ENCODE measurements at places on chromosomes 3 and 15. TPM values are rescaled to one million over a fixed set of nuclear protein-coding genes. Genes with fewer than 3 reads are reported as not detected.

DNA sequence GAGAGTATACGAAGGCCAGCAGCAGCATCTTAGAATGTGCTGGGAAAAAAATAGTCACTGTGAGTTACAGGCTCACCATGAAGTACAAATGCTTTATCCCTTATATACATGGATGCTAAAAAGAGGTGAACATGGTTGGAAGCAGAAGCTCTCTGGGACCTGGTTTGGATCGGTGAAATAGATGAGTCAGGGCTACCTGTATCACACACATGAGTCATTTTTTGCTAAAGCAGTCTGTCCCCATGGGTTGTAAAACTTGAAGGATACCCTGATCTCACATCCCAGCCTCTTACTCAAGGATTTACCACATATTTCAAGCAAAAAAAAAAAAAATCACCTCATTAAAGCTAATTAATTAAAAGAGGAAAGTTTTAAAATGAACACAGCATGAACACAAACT is 6.9 kb upstream of the SERPINI2 start:
- no peaks in the 10 kb centered on the region for H3K27me3 ChIP-seq
- no peaks in the 10 kb centered on the region for H3K36me3 ChIP-seq
- no peak overlapping the region for H3K27ac ChIP-seq
- no peaks in the 10 kb centered on the region for H3K4me1 ChIP-seq

DNA sequence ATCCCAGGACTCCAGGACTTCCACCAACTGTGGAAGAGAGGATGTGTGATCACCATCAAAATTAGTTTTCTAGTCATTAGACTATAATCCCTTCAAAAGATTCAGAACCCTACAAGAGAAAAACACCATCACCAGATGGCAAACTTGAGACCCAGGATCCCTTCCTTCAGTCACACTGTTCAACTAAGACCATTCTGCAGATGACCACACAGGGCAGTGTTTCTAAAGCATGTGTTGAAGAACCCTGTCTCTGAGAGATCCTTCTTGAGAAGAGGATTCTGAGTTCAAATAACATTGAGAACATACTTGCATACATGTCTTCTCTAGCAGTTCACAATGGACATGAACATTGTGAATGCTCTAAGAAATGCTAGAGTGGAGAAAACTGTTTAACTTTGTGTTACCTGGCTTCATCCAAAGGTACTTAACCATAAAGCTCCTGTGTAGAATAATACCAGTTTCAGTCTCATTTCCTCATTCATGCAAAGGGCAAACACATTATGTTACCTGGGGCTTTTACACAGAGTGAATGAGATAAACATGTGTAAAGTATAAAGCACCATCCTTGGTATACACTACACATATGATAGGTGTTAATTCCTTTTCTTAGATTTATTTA is 2.4 kb upstream of the ADGRG7 start:
- no peaks in the 10 kb centered on the region for H3K27me3 ChIP-seq
- DNase-seq, result no peak
- no peaks in the 10 kb centered on the region for H3K36me3 ChIP-seq
- no peak overlapping the region for H3K4me3 ChIP-seq
- H3K4me1 ChIP-seq, result no peaks in the 10 kb centered on the region

The GUCA1C gene
- total RNA-seq, result not detected

DNA sequence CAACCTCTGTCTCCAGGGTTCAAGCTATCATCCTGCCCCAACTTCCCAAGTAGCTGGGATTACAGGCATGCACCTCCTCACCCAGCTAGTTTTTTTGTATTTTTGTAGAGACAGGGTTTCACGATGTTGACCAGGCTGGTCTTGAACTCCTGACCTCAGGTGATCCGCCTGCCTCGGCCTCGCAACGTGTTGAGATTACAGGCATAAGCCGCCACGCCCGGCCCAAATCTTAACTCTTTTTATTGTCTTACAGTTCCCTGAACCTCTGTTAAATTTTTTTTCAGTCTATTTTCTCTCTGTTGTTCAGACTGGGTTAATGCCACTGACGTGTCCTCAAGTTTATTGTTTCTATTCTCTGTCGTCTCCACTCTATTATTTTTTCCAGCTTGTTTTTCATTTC is 115.8 kb upstream of the UBE3A start:
- DNase-seq, result no peak
- no peaks in the 10 kb centered on the region for H3K27me3 ChIP-seq
- no peak overlapping the region for H3K4me3 ChIP-seq

GRCh38 chr3:141425523-141426233 is 57.4 kb downstream of the ZBTB38 start:
- no peak for DNase-seq
- H3K27me3 ChIP-seq, result no peaks in the 10 kb centered on the region
- peaks cover 39% of the 10 kb centered on the region for H3K4me1 ChIP-seq
- H3K4me3 ChIP-seq, result no peak overlapping the region
- peaks cover 4% of the 10 kb centered on the region for H3K36me3 ChIP-seq

GRCh38 chr3:192564611-192565010 is 162.7 kb downstream of the FGF12 start:
- no peak overlapping the region for H3K4me3 ChIP-seq
- no peaks in the 10 kb centered on the region for H3K4me1 ChIP-seq
- H3K27me3 ChIP-seq, result no peaks in the 10 kb centered on the region
- no peaks in the 10 kb centered on the region for H3K36me3 ChIP-seq
- H3K27ac ChIP-seq, result no peak overlapping the region

GRCh38 chr3:155631323-155632019 is 113.4 kb downstream of the PLCH1 start:
- H3K4me3 ChIP-seq, result no peak overlapping the region
- no peak for DNase-seq
- H3K27me3 ChIP-seq, result no peaks in the 10 kb centered on the region
- H3K27ac ChIP-seq, result no peak overlapping the region
- H3K4me1 ChIP-seq, result peaks cover 4% of the 10 kb centered on the region
- H3K36me3 ChIP-seq, result no peaks in the 10 kb centered on the region

DNA sequence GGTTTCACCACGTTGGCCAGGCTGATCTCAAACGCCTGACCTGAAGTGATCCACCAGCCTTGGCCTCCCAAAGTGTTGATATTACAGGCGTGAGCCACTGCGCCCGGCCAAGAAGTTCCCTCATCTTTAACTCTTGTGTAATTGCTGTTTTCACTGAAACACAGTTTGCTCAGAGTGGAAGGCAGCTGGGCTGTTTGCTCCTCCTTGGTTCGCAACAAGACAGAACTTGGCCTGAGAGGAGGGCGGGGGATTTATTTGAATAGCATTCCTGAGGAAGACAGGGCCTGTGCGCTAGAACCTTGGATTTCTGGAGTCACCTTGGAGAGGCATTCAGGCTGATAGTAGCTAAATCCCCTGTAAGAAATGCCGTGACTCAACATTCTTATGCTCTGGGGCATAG is 226.7 kb upstream of the MCTP2 start:
- H3K36me3 ChIP-seq, result no peaks in the 10 kb centered on the region
- no peak for DNase-seq
- peak overlapping the region; percentile 71 for H3K27ac ChIP-seq
- H3K27me3 ChIP-seq, result peaks cover 9% of the 10 kb centered on the region
- H3K4me1 ChIP-seq, result peaks cover 11% of the 10 kb centered on the region
- no peak overlapping the region for H3K4me3 ChIP-seq

GRCh38 chr15:87661454-87662355 is 594.8 kb downstream of the NTRK3 start:
- no peak overlapping the region for H3K27ac ChIP-seq
- H3K27me3 ChIP-seq, result no peaks in the 10 kb centered on the region
- H3K36me3 ChIP-seq, result no peaks in the 10 kb centered on the region

All from stomach (tissue), 19 donors.